ENCODE measurements at places on chromosomes 7 and 10.

GRCh38 chr7:131105799-131106680 is 221.6 kb upstream of the MKLN1 start:
- peak; percentile 72 for DNase-seq

- DNase-seq = no peak
These were observed 71.2 kb downstream of the SVIL start for GRCh38 chr10:29563420-29564035.

- no peak for DNase-seq
These were observed 67.2 kb downstream of the RAMP3 start for GRCh38 chr7:45224832-45225231.

- no peak for DNase-seq
These were observed 853.9 kb downstream of the SORCS1 start for GRCh38 chr10:106310596-106310995.

- no peak for DNase-seq
These were observed 445.5 kb upstream of the IGFBP3 start for GRCh38 chr7:46366526-46366925.

GRCh38 chr10:71629131-71629530 is 90.4 kb downstream of the C10orf105 start:
- DNase-seq = no peak

Measured in stimulated activated CD4-positive, alpha-beta T cell treated with anti-CD3 and anti-CD28 coated beads, Interleukin-4, amount 100 ng/mL, for 48 hours (primary cell).